Upper lobe of right lung (tissue), 1 donor: ENCODE measurements at places on chromosomes 16 and 17.

GRCh38 chr16:84703681-84704080, 3.9 kb downstream of the USP10 start:
- no peak for DNase-seq

GRCh38 chr17:63246344-63246743, 199.8 kb downstream of the CYB561 start:
- no peak for DNase-seq

- no peak for DNase-seq
These were observed 27.8 kb downstream of the MYO15A start for GRCh38 chr17:18136357-18136756.

GRCh38 chr17:81428121-81428515, 32.9 kb downstream of the BAHCC1 start:
- no peak for DNase-seq

DNA sequence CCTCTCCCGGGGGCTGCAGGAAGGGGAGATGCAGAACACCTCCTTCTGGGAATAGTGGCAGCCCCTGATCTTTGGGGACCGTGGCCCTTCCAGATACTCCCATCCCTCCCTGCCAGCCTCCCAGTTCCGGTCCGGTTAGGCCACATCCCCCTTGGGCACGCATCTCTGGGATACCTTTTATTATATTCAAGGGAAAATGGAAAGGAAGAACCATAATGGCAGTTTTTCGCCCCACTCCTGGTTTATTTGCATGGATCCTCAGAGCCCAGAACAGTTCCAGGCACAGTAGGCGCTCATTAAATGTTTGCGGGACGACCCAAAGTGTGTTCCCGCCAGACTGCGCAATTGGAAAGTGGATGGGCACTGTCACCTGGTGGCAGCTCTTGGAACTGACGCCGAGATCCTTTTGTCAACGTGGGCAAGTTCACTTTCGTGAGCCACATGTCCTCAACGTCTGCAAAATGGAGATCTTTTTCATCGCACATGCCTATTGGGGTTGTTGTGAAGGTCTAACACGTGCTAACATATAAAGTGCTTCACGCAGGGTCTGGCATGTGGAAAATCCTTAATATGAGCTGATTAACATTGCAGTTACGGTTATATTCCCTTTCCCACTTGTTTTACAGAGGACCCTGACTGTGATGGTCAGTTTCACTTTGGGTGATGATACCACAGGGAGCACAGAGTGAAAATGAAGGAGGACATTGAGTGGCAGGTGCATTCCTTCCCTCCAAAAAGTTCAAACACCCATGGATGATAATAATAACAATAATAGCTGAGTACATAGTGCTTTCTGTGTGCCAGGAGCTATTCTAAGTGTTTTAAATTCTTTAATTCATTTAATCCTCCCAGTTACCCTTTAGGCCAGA, 1.7 kb upstream of the GPRC5B start:
- DNase-seq: peak; percentile 79

DNA sequence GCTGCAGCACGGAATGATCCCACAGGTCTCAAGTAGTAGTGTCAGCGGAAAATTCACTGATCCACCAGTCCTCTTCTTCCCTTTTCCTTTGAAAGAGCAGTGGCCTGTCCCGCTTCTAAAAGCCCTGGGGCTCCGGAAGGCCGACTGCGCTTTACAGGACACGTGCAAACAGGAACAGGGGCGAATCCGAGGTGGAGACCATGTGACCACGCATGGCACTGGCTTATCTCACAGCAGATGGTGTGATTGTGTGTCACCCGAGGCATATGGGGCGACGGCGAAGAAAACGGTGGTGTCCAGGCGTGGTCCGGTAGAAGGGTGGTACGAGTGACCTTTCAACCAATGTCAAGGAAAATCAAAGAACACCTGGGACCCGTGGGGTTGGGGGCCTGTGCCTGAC, 12.0 kb upstream of the KCNJ18 start:
- DNase-seq: no peak

GRCh38 chr17:80409626-80410025, 5.3 kb upstream of the ENDOV start:
- no peak for DNase-seq

GRCh38 chr16:74487634-74488495, 66.6 kb upstream of the CLEC18B start:
- DNase-seq: no peak

DNA sequence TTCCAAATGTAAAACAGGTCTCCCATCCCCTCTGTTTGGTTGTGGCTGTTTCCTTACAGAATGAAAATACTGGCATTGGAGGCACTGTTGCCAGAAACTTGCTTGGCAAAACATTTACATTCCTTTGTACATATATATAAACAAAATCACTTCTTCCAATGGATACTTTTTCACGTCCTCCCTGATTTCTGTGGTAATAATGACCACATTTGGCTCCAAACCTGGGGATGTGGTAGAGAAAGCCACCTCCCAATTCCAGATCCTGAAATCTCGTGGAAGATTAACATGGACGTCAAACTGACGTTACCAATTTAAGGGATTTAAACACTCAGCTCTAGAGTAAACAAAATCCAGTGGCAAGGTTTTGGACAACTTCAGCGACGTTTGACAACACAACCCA, 370.8 kb upstream of the ZFHX3 start:
- DNase-seq: no peak

DNA sequence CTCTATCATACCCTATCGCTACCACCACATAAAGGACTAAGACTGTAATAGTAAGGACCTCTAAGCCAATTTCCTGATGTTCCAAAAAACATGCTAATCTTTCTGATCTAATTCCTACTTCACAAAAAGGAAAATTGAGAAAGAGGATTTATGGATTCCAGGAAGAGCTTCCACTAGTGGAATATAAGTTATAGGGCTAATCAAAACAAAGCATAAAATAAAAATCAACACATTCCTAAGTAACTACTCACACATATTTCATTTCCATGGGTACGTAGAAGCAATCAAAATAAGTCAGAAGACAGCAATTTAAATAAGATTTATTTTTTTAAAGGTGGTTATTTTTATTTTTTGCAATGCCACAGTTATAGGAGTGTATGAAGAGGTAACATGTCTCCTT, 12.4 kb downstream of the CCDC43 start:
- no peak for DNase-seq

DNA sequence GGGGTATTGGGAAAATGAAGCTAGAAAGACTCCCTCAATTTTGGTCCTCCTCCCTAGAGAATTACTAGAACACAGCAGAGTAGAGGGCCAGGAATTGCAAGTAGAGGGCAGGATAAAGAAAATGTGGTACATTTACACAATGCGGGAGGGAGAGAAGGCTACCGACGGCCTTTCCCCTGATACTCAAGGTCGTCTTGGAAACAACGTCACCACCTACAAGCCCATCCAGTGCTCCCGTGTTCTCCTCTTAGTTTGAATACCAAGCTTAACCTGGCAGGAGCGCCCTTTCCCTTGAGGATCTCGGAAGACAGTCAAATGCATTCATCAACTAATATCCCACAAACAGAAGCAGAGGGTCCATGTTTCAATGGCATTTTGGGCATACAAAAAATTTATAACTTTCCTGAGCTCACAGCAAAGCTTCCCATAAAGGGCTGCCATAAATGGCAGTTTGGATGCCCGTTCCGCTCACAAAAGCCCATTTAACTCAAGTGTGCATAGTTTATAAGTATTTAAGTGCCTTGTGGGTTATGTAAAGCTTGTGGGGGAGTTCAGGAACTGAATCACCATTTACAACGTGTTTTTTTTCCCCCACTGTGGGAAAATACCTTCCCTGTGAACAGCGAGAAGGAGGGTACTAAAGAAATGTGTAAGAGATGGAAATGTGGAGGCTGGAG, 414.6 kb downstream of the SLC39A11 start:
- DNase-seq: no peak

DNA sequence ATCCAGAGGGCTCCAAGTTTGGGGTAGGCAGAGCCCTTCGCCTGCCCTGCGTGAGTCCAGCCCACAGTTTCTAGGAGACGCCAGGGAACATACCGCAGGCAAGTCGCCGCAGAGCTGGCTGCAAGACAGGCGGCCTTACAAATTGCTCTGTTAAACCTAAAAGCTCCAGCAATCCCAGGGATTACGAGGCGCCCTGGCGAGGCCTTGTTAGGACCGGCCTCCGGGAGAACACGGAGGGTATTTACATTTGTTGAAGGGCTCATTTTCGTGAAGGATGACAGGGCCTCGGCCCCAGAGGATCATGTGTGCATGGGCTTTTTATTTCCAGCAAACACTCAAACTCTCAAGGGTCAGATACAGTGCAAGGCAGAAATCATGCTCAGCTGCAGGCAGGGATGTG, 77.6 kb upstream of the FOXF1 start:
- no peak for DNase-seq

GRCh38 chr17:81553018-81553615, 964 bp upstream of the FAAP100 start:
- peak; percentile 88 for DNase-seq

GRCh38 chr17:282000-282911, 70.4 kb downstream of the RPH3AL start:
- peak; percentile 55 for DNase-seq

DNA sequence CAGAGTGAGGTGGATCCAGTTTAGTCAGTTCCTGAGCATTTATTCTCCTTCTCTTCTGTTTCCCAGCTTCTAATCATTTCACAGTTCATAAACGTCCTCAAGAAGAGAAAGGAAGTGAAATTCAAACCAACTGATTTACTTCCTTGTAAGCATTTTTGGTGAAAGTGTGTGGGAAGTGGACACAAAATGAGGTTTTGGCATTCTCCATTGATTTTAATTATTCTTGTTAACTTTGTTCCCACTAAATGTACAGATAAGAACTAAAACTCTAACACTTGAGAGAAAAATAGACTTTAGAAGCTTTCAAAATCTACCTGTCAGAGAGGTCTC, 42.7 kb upstream of the CORO6 start:
- no peak for DNase-seq

DNA sequence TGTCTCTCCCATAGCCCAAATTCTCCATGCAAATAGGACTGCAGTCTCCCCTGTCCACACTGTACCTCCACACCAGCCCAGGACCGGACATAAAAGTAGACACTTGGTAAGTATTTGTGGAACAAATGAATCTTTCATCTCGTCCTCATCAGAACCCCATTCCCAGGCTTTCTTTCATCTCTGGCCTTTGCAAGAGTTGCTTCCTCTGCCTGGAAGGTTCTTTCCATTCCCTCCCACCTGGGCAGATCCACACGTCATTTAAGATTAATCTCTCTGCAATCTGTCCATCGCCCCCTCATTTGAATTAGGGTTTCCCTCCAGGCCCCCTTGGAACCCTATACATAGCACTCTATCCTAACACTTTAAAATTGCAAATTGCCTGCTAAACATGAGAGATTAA, 3.9 kb upstream of the NXPH3 start:
- no peak for DNase-seq

DNA sequence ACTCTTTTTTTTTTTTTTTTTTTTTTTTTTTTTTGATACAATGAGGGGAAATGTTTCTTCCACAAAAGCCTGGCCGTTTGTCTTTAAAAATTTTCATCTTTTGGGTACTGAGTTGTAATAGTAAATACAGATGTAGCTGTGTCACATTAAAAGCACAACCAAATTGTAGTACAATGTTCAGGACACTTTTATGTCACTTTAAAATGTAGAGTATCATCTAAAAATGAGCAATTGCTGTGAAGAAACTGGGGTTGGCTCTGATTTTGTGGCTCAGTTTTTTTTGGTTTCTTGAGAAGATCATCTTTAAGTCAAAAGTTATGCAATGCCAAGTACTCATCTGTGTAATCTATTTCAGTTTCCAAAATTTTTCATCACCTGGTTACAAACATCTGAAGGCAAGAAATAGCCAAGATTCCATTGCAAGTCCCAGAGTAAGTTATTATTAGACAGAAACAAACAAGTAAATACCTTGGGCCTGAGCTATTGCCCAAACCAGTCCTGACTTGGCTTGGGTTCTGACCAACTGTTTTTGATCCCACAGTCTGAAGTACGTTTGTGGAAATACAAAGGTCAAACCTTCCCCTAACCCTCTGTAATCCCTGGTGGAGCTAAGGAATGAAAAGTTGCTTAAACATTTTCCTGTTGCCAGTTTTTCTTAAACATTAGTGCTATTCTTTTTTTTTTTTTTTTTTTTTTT, 717.2 kb downstream of the WWOX start:
- no peak for DNase-seq

DNA sequence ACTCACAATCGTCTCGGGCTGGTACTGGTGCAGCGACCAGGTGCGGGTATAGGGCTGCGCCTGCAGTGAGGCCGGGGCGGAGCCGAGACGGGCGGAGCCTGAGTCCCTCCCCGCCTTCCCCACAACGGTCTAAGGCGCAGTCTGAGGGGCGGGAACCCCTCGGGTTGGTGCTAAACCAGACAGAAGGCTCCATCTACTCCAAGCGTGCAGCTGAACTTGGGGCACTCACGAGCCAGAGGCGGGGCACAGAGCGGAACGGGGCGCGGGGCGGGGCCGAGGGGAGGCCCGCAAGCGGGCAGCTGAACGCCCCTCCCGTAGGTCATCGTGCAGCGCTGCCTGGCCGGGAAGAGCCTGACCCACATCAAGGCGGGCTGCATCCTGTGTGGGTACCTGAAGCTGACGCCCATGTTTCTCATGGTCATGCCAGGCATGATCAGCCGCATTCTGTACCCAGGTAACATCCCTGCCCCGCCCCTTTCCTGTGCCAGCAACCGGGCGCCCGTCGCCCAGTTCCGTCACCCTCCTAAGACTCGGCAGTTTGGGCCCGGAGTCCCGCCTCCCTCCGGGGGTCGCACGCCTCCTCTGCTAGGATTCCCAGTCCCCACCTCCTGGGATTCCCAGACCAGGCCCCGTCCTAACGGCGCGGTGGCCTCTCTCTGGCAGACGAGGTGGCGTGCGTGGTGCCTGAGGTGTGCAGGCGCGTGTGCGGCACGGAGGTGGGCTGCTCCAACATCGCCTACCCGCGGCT, 5.0 kb downstream of the SLC5A2 start:
- peak; percentile 91 for DNase-seq

- DNase-seq: no peak
These were observed 98.5 kb downstream of the ZNF778 start for GRCh38 chr16:89315791-89316581.

DNA sequence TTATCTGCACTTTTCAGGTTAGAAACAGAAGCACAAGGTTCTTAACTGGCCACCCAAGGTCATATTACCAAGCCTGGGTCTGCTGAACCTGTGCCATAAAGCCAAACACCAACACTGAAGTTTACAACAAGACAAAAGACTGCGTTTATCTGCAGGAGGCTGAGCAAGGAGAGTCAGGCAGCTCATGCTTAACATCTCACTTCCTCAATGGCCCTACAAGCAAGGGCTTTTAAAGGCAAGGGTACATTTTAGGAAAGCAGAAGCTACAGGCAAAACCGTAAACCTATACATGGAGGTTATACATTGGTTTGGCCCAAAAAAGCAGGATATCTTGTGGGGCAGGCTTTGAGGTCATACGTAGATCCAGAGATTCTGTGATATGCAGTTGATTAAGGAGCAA, 91.2 kb downstream of the GNAO1 start:
- DNase-seq: no peak

GRCh38 chr16:52532384-52532783, 14.6 kb downstream of the TOX3 start:
- DNase-seq: no peak

DNA sequence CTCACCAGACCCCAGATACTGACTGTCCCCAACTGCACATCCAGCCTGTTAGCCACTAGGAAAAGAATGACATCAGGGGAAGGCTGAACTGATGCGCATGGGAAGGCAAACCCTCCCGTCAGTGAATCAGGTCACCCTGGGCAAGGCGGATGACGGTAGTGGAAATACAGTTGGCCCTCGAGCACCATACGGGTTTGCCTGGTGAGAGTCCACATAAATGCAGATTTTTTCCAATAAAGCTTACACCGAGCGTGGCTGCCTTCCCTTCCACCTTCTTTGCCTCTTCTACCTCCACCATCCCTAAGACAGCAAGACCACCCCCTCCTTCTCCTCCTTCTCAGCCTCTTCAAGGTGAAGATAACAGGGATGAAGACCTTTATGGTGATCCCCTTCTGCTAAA, 236.1 kb upstream of the TNRC6C start:
- no peak for DNase-seq
